ENCODE measurements at places on chromosomes 11 and 22.

- no peak for DNase-seq
Measured at GRCh38 chr11:120285256-120285655, 39.8 kb upstream of the TLCD5 start.

GRCh38 chr22:36764641-36765040 is 11.3 kb downstream of the IFT27 start:
- DNase-seq = no peak

GRCh38 chr11:45322111-45322705 is 36.1 kb upstream of the SYT13 start:
- no peak for DNase-seq

GRCh38 chr11:117376517-117376916 is 48.9 kb downstream of the CEP164 start:
- DNase-seq = no peak

DNA sequence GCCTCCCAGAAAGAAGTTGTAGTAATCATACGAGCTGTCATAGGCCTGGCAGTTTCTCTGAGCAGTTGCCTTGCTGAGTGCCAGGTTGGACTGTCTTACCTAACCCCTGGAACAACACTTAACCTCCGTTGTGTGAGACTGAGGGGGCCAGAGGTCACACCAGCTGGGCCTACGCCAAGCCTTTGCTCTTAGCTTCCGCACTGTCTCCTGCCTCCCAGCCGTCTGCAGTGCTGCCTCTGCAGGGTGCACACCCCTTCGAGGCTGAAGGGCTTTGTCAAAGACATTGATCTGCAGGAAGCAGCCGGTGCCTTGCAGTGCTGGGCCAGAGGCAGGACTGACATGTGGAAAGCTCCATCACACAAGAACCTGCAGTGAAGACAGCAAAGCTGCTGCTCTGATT is 16.7 kb downstream of the TAB1 start:
- no peak for DNase-seq

DNA sequence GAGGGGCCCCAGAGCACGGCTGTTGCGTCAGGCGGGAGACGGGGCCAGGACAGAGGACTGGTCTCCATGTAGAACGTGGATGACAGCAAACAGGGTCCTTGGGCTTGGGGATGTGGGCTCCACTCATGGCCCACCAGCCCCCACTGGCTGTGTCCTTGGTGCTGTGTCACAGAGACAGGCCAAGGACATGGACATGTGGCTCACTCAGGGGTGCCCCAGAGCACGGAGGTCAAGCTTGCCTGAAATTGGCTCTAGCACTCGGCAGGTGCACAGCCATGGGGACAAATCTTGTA is 14.4 kb downstream of the FADS2 start:
- DNase-seq = no peak

DNA sequence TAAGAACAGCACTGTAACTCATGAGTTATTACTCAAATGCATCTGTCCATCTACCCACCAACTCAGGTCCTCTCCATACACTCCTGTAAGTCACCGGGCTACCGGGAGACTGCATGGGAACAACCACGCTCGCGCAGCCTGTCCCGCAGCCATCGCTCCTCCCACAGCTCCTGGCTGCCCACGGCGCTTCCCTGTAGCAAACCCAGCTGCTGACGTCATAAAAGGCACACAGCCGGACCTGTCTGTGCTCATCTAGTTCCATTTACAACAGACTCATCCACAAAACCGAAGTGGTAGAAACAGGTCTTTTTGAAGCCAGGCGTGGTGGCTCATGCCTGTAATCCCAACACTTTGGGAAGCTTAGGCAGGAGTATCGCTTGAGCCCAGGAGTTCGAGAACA is 23.4 kb upstream of the PACSIN2 start:
- no peak for DNase-seq

All from AML-193 (cell line).